ENCODE measurements at places on chromosomes 7 and 10.
A peak's percentile ranks its signal among the peaks of the same experiment; 100 is the strongest.

GRCh38 chr7:16847381-16847860 lies 34.4 kb downstream of the AGR3 start:
- DNase-seq: no peak

DNA sequence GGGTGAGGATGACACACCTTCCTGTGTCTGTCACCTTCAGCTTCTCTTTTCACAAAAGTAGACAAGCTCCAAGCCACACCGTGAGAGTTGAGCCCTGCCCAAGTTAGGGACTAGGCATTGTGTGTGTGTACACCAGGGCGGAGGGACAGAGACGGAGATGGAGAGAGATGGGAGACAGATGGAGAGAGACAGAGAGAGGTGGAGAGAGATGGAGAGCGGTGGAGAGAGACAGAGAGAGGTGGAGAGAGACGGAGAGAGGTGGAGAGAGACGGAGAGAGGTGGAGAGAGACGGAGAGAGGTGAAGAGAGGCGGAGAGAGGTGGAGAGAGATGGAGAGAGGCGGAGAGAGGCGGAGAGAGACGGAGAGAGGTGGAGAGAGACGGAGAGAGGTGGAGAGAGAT lies 207.0 kb downstream of the DNAJB6 start:
- DNase-seq: no peak

GRCh38 chr7:78770422-78771410 lies 682.8 kb downstream of the MAGI2 start:
- DNase-seq: no peak

DNA sequence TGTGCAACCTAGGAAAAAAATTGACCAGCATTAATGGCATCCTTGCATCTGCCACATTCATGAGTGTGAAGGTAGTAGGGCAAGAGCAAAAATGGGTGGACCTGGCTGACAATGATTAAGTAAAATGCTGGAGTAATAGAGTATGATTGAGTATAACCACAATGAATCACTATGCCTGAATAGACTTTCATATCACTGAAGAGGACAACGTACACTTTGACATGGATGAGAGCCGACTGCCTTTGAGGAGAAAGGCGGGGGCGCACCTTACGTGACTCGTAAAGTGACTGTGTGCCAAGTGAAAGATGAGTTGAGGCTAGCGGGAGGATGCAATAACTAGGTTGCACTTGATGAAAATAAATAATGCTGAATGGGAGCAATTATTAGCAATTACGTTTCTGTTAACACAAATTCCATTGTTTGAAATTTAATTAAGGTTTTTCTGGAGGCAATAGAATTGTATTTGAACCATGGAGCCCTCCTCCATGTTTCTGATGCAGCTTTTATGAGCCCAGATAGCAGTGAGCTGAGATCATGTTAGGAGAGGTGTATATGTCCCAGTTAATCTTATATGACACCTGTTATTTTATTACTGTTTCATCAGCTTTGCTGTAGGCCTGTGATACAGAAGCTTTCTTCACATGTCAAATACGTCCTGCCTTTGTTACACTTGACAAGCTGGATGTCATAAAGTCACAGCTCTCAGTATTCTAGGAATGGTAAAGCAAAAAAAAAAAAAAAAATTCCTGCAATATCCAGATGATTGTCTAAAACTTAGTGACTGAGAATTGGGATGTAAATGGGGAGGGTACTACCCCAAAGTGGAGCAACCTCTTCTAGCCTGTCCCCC lies 596.5 kb downstream of the NXPH1 start:
- DNase-seq: no peak

- no peak for DNase-seq
Observed at GRCh38 chr10:34737772-34738169, 77.3 kb downstream of the PARD3 start.

- no peak for DNase-seq
Observed at GRCh38 chr10:71427246-71427645, 30.5 kb downstream of the CDH23 start.

GRCh38 chr7:122412883-122413282 lies 108.3 kb upstream of the FEZF1 start:
- DNase-seq: no peak

DNA sequence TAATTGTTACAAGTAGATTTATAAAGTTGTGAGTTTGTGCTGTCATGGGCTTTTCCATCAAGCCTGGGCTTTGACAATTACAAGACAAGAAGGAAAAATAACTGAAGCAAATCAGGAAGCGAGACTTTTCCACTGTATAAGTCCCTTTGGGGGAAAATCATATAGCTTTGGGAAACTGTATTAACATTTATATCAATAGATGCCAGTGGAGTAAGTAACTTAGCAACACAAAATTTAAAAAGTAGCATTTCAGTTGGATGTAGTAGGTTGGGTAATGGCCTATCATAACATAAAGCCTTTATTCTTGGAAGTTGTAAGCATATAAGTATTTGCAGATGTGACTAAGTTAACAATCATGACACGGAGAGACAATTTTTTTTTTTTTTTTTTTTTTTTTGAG lies 931.1 kb downstream of the CNTNAP2 start:
- DNase-seq: no peak

GRCh38 chr10:58937423-58937822 lies 239.0 kb upstream of the PHYHIPL start:
- DNase-seq: no peak

GRCh38 chr7:100469227-100470044 lies 5.4 kb upstream of the SPACDR start:
- DNase-seq: peak; percentile 63

DNA sequence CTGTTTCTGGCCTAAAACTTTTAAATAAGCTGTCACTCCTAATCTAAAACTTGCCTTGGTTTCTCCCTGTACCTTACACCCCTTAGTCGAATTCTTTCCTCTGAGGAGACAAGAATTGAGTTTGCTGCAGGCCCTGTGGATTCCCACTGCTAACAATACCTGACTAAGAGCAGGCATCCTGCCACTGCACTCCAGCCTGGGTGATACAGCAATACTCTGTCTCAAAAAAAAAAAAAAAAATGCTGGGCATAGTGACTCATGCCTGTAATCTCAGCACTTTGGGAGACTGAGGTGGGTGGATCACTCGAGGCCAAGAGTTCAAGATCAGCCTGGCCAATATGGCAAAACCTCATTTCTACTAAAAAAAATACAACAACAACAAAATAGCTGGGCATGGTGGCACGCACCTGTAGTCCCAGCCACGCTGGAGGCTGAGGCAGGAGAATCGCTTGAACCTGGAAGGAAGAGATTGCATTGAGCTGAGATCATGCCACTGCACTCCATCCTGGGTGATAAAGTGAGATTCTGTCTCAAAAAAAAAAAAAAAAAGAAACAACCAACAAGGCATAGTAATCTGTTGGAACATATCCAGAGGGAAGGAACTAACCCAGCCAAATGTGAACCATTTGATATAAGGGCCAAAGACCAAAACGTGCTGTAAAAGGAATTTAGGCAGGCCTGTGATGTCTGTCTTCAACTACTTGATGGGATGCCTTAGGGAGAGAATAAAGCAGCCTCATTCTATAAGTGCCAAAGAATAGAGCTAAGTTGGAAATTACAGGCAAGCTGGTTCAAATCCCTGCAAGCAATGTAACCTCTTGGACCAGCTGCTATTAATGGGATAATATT lies 732.7 kb upstream of the AUTS2 start:
- DNase-seq: no peak

GRCh38 chr7:139515266-139515665 lies 8.2 kb upstream of the CLEC2L start:
- no peak for DNase-seq

GRCh38 chr10:49325131-49325915 lies 26.4 kb downstream of the C10orf71 start:
- no peak for DNase-seq

DNA sequence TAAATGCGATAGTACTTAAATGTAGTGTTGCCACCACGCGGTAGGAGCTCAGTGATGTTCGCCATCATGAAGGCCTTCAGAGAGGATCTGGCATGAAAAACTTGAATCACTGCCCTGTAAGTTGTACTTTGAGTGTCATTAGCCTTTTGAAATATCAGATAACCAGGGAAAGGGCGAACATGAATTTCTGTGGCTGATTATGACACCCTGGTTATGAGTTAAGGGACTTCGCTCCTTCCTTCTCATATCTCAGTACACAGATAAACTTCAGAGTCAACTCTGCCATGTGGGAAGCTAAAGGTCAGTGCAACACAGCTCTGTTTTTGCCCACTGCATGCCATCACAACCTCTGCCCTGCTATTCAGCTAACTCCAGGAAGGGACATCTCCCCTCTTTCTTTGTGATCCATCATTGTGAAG lies 8.9 kb upstream of the ACSL5 start:
- DNase-seq: no peak

- no peak for DNase-seq
Observed at GRCh38 chr7:44633254-44634186, 27.1 kb downstream of the OGDH start.

GRCh38 chr7:81674431-81674830 lies 95.4 kb downstream of the HGF start:
- DNase-seq: no peak

DNA sequence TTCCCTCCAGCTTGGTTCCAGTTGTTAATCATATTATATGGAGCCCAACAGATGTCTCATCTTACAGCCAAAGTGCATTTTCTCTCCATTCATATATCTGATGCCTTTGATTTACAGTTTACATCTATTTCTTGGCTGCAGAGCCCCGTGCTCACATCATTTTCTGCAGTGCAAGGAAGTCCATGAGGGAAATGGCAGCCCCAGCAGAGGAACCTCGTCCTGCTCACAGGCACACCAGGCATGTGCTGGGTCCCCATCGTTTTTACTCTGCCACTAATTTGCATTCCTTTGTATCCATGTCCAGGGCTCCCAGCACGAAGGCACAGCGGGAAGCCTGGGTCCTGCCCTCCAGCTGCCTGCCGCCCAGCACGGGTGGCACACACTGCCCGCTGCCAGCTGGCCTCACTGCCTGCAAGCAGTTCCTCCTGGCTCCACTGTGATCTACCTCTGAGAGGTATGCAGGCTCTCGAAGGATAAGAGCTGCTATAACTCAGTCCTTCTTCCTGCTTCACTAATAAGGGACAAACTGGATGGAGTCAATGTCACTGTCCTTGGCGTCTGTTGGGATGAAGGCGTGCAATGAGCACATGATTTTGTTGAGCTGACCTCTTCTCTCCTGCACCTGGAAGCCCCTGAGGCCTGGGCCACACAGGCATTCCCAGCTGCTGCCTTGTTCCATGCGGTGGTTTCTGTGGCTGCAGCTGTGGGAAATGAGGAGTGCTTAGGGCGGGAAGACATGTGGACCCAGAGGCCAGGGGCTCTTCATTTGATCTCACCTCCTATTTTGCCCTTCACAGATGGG lies 583.6 kb upstream of the MGMT start:
- DNase-seq: no peak

- no peak for DNase-seq
Observed at GRCh38 chr7:122764902-122765301, 62.2 kb upstream of the RNF148 start.

DNA sequence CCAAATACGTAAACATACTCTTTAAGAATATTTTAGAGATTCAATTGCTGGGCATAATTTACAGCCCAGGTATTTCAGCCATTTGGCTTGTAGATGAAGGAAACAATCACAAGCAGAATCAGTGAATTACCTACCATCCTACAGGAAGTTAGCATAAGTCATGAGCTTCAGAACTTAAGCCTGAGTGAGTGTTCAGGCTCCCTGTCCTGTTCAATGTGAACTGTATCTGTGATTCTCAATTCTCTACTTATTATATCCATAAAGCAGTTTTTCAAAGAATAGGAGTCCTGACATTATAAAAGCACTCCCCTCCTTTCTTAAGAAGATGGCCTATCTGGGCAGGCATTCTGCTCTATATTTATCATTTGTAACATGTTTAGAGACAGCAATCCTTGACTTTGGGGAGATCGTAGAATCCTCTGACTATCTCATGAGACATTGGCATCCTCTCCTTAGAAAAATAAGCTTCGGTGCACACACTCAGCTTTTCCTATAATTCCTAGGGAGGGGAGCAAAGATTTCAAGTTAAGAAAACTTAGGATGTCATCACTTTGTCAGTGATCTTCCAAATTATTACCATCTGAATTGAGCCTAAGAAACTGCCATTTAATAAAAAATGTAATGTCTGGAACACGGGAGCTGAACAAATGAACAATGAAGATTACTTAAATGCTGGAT lies 645.2 kb upstream of the IGFBP3 start:
- DNase-seq: no peak

- DNase-seq: no peak
Observed at GRCh38 chr10:133166828-133167692, 7.0 kb downstream of the KNDC1 start.

GRCh38 chr7:73778801-73779389 lies 8.8 kb upstream of the CLDN3 start:
- DNase-seq: no peak

GRCh38 chr7:138872576-138872975 lies 74.6 kb upstream of the ATP6V0A4 start:
- no peak for DNase-seq

DNA sequence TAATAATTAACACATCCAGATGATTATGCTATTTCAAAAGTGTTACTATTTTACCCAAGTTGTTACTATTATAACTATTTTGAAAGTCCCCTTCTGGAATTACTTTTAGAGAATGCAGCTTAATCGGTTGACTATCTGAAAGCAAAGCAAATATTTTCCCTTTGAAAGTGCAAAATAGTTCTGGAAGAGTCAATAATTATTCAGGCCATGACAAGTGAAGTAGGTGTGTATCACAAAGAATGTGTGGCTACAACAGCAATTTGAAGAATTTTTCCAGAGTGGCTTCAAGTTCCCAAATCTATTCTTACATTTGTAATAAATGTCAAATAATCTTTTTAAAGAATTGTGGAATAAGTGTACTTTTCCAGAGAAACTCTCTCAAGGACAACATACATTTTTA lies 42.8 kb downstream of the RNLS start:
- DNase-seq: no peak

DNA sequence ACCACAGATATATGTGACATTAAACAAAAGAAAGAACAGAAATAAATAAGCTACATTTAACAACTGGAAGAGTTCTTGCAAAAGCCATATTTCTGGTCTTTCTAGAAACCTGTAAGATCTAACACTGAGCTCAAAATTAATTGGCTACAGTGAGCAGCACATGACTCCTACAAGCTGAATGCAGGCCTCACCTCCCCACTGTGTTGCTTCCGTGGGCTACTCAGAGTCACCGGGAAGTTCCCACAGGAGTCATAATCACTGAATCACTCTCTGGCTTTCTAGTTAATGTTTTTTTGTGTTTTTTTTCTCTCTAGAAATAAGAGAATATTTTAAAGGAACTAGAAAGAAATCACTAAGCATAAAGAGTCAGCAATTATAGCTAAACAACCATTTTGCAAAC lies 10.2 kb upstream of the MRPS24 start:
- DNase-seq: no peak

DNA sequence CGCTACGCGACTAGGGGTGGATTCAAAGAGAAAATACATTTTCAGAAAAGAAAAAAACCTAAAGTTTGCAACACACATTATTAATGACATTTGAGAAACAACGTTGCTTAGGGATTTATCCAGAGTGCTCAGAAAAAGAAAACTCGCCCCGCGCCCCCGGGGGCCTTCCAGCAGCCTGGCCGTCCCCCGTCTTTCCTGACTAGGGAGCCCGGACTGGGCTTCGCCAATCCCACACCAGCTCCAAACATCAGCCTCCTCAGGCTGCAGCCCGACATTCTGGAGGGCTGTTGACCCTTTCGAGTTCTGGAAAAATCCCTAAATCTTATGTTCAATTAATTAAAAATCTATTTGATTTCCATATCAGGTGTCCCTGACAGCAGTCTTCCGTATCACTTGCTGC lies 48.6 kb downstream of the CLEC2L start:
- DNase-seq: no peak
